Hippocampal formation (tissue), 2 donors: ENCODE measurements at places on chromosomes 2 and 18.

GRCh38 chr2:172223601-172224054 is 120.9 kb upstream of the DLX2 start:
- no peak for DNase-seq

- no peak for DNase-seq
Observed at GRCh38 chr18:58443671-58444070, 185.2 kb downstream of the ALPK2 start.

DNA sequence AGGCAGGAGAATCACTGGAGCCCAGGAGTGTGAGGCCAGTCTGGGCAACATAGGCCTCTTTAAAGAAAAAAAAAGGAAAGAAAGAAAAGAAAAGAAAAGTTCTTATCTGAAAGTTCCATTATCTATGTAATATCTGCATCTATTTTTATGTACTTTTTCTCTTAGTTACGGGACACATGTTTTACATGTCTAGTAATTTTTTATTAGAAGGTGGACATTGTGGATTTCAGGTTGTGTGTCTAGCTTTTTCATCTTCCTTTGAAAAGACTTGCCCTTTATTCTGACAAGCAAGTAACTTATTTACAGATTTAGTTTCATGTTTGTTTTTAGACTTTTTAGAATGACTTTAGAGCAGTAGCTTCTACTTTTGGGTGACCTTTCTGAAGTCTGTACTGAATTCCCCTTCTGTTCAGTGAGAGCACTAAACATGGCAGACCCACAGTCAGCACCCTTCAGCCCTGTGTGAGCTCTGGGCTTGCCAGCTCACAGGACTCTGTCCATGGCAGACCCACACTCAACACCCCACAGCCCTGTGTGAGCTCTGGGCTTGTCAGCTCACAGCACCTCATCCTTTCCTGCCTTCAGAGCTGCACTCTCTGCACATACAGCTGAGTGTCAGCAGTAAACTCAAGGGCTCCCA is 17.5 kb downstream of the TRAPPC12 start:
- no peak for DNase-seq

DNA sequence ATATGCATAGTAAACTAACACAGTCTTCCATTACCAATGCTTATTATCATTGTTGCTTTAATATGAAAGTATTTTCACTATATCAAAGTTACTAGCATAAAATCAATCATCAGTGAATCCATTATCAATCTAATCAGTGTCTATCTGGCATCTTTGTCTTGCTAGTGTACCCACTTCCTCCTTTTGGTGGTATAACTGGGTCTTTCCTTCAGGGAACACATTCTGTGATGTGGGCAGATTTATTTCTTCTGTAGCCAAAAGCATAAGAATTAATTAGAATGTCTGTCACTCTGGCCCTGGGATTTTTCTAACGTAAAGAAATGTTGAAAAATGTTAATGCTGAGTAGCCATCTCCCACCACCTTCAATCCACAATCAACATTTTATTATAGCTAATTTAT is 155.8 kb upstream of the VWC2L start:
- DNase-seq, result no peak

DNA sequence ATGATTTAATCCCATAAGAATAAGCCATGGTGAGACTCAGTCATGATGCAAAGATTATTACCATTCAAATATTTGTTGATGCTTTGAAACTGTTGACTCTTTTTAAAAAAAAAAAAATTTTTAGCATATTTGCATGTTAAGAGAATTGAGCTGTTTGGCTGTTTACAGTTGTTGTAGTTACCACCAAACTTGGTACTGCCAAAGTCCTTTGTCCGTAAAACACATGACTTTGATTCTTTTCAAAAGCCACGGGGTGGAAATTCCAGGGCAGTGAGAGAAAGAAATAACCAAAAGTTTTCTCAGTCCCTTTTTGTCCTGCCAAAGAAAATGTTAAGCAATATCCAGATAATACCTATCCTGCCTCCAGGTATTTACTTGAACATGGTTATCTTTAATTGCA is 474.8 kb downstream of the METTL4 start:
- no peak for DNase-seq

GRCh38 chr2:151037434-151037833 is 224.2 kb downstream of the RBM43 start:
- no peak for DNase-seq

DNA sequence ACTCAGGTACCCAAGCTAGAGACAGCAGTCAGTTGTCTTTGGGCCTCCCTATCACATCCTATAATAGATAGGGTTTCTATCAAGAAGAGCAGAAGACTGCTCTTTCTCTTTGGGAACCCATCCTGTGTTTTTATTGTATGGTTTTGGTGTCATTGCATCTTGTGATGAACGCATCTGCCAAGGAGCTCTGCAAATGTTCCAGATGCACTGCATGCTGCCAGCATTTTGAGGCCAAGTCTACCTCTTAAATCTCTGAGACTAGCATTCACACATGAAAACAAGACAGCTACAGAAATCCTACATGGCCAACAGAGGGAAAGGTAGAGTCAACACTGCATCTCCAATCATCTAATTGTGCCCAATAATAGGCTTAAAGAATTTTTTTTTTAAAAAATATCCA is 14.0 kb downstream of the SEMA4F start:
- DNase-seq, result peak; percentile 7

- no peak for DNase-seq
Observed at GRCh38 chr18:46859855-46860254, 57.5 kb downstream of the PIAS2 start.

- no peak for DNase-seq
Observed at GRCh38 chr18:80105369-80106167, 3.5 kb upstream of the ADNP2 start.

GRCh38 chr2:27322766-27323595 is at the start of gene MPV17:
TSS of gene MPV17 (minus strand) at chr2:27323097. CDS start at chr2:27322517, 580 bp downstream.
- peak; percentile 83 for DNase-seq

DNA sequence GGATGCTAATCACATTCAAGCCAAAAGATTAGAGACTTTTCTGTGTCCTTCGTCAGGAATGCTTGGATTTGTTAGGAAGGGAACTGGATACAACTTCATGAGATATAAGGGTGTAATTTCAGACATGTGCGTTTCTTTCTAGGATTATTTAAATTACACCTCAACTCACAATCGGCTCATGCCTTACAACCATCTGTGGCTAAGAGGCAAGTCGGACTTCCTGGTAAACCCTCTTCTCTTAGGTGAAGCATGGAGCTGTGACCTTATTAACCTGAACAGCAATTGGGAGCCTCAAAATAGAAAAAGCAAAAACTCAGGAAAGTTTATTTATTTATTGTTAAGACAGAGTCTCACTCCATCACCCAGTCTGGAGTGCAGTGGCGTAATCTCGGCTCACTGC is 61.8 kb downstream of the SEMA4F start:
- no peak for DNase-seq

DNA sequence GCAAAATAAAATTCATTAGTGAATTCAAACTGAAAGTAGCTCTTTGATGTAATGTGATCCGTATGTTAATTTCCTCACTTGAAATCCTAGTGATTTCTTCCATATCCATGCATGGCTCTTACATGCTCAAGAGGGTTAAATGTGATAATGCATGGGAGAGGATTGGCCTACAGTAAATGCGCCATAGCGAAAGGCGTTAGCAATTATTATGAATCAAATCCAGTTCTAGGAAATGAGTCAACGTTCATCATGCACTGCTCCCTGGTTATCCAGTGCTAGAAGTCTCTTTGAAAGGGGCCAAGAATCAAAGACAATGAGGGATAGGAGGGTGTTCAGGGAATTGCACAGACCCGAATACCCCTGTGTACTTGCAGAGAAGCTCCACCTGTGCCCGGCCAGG is 101.4 kb upstream of the RASGRP3 start:
- no peak for DNase-seq

- no peak for DNase-seq
Observed at GRCh38 chr2:67660015-67660602, 263.0 kb downstream of the ETAA1 start.

DNA sequence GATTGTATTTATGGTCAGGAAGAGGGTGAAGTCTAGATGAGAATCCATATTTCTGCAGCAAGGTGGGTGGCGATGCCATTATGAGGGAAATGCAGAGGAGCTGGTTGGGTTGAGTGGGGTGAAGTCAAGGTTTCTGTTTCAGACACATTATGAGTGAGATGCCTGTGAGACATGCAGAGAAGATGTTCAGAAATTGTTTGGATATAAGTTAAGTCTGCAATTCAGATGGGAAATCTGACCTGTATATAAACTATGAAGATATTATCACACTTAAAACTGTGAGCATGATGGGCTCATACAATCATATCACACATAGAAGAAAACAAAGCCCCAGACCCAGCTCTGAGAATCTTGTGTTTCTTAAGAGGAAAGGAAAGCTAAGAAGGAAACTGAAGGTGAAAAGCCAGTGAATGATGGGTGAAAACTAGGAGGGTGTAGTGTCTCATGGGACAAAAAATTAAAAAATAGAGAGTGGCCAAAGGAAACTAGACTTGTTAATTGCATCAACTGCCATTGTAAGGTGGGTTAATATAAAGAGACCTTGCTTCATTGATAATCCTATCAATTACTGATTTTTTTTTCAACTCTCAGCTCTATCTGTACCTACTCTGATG is 14.2 kb downstream of the GALNT5 start:
- no peak for DNase-seq

- DNase-seq, result no peak
Observed at GRCh38 chr18:32612651-32613050, 142.0 kb upstream of the GAREM1 start.

DNA sequence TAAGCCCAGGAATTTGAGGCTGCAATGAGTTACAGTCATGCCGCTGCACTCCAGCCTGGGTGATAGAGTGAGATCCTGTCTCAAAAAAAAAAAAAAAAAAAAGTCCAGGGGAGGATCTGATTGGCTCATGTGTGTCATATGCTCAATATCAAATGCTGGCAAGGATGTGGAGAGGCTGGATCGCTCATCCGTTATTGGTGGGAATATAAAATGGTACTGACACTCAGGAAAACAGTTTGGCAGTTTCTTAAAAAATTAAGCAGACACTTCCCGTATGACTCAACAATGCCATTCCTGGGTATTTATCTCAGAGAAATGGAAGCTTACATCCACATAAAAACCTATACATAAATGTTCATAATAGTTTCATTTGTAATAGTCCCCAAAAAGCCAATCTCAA is 68.9 kb downstream of the MEX3C start:
- DNase-seq, result no peak

GRCh38 chr2:41142478-41142877 is 690.6 kb upstream of the SLC8A1 start:
- no peak for DNase-seq
